ENCODE measurements at places on chromosomes 16 and 17.

DNA sequence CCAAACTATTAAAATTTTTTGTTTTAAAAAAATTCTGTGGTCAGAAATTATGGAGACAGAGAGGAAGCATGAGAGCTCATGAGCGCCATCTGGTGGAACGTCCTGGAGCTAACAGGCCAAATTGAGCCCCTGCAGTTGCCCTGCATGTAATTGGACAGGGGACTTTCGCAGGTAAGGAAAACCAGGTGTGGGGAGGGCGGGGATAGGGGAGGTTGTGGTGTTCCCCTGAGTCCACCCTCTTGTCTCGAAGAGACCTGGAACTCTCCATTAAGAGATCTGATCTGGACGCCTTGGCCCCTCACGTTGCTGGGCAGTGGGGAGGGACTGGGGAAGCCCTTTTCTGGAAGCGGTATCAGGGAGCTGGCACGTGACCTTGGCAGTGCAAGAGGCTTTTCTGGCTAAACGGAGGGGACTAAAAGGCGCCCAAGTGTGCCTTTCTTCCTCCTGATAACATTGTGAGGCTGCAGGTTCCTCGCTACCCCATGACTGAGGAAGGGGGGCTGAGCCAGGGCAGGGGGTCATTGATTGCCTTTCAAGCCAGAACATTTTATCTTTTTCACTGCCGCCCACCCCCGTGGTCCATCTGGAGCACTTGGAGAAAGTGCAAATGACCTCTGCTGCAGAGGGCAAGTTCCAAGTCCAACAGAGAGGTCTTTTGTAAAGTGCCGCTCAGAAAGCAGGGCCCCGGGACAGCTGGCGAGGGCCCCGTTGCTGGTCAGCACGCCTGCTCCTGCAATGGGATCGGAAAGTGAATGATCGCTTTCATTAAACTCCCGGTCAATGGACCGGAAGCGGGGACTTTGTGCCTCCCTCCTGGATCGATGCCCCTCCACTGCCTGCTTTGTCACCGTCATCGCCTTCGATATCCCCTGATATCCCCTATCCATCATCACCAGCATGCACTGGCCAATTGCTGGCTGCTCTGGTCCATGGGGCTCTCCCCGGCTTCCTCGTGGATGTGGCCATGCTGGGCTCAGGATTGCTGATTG lies 18.4 kb downstream of the PDILT start:
- DNase-seq = no peak

DNA sequence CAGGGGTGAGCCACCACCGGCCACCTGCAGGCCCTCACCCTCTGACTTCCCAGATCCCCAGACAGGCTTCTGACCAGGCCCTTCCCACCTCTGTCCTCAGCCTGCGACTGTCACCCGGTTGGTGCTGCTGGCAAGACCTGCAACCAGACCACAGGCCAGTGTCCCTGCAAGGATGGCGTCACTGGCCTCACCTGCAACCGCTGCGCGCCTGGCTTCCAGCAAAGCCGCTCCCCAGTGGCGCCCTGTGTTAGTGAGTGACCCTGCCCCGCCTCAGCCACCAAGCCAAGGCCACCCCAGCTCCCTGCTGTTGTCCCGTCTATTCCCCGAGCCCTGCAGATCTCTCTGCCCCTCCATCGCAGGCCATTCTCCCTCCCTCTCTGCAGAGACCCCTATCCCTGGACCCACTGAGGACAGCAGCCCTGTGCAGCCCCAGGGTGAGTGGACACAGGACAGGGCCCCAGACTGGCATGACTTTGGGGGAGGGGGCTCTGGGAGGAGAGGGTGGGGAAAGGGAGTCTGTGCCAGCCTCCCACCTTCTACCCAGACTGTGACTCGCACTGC lies 1.9 kb downstream of the NTN3 start:
- no peak for DNase-seq

GRCh38 chr16:12377497-12377896 lies 401.0 kb downstream of the SNX29 start:
- no peak for DNase-seq

GRCh38 chr17:73017658-73018057 lies 74.8 kb downstream of the SLC39A11 start:
- DNase-seq = no peak

GRCh38 chr16:11977376-11978041 lies 975 bp downstream of the SNX29 start:
- no peak for DNase-seq

DNA sequence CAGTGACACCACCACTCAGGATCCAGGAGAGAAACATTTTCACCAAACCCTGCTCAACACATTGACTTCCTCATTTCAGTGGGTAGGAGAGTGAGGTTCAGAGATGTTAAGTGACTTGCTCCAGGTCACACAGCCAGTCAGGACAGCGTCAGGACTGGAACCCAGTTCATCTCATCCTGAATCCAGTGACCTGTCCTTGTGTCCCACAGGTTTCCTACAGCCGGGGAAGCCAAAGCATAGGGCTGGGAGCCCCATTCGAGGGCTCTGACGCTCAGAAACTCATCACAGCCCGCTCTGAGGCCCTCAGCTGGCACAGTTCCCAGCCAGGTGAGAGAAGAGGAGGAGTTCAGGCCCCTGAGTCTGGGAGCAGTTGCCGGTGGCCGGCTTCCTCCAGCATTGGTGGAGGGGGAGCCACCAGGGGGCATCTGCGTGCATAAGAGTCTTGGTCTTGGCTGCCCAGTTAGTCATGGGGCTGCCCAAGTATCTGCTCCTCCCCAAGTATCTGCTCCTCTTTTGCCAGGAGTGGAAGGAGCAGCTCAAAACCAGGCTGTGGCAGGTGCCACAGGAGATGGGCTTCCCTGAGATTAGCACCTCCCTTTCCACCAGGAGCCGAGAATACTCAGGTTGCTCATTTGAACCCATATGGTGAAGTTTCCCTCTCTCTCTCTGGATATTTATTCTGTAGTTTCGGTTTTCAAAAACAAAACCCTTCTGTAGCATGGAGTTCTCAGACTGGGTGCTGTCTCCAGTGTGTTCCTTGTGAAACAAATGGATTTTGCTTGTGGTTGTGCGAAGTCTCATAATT lies 56.0 kb downstream of the TNFRSF13B start:
- DNase-seq = no peak

GRCh38 chr17:83192161-83192788 lies 112.9 kb downstream of the METRNL start:
- no peak for DNase-seq

DNA sequence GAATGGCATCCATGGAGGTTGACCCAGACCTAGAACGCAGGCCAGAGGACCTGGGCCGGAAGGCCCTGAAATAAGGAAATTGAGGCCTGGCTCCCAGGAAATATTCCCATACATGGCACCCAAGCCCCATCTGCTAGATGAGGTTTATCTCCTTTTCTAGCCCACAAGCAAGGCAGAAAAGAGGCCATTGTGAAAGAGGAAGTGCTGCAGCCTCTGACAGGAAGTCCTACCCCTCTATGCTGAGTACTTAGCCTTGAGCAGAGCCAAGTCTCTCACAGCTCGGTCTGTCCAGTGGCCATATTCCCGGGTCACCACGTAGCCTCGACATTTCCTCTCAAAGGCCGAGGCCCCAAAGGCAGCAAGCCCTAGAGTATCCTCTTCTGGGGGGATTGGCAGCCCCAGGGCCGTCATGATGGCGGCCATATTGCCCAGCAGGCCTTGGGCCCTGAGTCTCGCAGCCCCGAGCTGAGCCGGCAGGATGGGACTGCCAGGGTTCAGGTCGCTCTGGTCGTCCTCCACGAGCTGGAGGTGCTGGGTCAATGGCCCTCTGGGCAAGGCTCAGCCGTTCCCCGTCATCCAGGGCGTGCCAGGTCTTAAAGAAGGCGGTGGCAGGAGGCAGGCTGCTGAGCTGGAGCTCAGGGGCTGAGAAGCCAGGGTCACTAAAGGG lies 7.8 kb downstream of the CTF1 start:
- DNase-seq = no peak

- no peak for DNase-seq
Observed at GRCh38 chr17:77214743-77215142, 74.0 kb downstream of the SEC14L1 start.

DNA sequence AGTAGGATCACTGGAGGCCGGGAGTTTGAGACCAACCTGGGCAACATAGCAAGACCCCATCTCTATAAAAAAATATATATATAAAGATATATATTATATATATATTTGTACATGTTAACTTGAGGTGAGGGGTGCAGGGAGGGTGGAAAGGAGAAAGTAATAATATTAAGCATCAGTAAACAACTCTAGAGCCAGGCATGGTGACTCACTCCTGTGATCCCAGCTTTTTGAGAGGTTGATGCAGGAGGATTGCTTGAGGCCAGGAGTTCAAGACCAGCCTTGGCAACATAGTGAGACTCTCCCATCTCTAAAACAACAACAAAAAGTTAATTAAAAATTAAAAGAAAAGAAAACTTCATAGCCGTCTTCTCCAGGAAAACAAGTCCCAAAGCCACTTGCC lies 61.7 kb upstream of the SMURF2 start:
- no peak for DNase-seq

GRCh38 chr16:88602091-88602490 lies 31.9 kb downstream of the ZC3H18 start:
- no peak for DNase-seq

GRCh38 chr17:1413281-1413791 lies 13.3 kb upstream of the YWHAE start:
- no peak for DNase-seq

DNA sequence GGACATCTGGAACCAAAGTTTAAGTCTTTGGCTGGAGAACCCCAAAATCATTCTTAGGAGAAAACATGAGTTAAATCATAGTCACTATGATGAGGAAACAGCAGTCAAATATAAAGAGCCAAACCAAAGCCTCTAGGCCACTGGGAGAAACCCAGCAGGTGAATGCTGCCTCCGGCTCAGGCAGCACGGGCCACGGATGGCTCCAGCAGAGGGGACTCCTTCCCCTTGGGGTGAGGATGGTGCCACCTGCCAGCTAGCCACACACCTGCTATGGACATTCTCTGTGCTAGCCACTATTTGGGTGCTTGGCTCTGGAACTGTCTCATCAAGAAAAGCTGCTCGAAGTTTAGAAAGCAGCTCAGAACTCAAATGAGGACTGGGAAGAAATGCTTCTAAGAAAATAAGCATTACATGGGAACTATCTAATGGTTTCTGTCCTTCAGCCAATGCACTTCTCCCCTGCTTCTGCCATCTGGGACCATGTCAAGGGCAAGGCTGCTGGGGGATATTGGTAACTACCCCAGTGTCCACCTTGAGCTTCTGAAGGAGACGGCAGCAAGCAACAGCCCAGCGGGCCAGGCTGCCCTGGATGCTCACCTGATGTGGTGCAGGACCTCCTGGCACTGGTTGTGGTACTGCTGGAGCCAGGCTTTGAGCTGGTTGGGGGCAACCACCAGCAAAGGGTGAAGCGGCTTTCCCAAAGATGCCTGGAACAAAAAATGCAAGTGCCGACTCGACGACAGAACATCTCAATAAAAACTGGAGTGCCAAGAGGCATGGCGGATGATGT lies 22.5 kb downstream of the ELAC2 start:
- DNase-seq = no peak

- DNase-seq = no peak
Observed at GRCh38 chr16:84552135-84552534, 47.7 kb upstream of the MEAK7 start.

DNA sequence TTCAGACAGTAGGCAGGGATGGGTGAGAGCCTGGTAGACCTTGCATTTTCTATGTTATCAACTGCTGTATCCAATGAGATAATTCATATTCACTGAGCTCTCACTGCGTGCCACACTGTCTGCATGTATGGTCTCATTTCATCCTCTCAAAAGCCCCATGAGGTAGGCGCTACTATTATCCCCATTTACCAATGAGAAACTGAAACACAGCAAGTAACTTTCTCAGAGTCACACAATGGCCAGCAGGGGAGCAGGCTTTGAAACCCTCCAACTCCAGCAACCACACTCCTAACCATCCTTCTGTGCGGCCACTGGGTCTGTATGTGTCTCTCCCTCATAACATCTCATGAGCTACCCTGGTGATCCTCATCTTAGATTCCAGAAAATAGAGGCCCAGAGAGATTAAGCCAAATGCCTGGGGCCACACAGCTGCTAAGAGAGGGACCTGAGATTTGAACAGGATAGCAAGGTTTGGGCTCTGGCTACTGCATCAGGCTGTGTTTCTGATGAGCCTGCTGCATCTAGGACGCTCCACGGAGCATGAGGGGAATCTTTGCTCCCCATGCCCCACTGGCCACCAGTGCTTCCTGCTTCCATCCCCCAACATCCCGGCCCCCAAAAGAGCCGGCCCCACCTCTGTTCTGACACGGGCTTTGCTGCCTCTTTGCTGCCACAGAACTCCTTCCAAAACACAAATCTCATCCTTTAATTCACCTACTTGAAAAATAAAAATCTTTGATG lies 3.2 kb downstream of the CCR7 start:
- no peak for DNase-seq

- no peak for DNase-seq
Observed at GRCh38 chr17:76855105-76855504, 13.1 kb upstream of the MGAT5B start.

GRCh38 chr17:4588391-4588790 lies 4.1 kb downstream of the SMTNL2 start:
- no peak for DNase-seq

DNA sequence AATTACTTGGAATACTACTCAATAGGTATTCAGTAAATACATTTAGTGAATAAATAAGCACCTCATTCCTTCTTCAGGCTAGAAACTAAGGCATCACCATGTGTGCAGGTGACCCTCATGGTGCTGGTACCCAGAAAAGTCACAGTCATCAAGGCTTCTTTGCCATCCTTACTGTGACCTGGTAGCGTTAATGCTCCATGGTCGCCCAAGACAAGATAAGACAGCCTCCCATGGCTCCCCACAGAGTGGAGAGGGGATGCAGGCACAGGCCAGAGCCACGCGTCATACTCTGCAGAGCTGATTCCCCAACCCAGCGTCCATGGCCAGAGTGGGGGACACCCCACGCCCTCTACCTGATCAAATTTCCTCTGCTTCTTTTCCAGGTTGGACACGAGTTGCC lies 73.8 kb downstream of the NDE1 start:
- DNase-seq = no peak

DNA sequence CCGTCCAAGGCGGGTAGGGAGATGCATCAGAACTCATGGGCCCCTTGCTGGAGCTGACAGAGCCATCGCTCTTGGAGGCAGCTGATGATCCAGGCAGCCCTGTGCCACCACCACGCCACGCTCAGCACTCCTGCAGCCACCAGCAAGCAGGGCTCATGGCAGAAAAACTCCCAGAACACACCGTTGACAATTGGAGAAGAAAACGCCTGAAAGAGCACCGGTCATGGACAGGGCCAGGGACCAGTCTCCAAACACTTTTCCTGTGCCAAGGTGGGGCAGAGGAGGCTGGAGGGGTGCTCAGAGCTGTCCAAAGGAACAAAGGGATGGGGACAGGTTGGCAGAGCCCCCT lies 132.2 kb downstream of the FOXL1 start:
- DNase-seq = no peak

- no peak for DNase-seq
Observed at GRCh38 chr16:13049688-13050087, 148.3 kb downstream of the SHISA9 start.

Data from GOT3 (cell line).